ENCODE measurements at places on chromosomes 13 and 19.
A peak's percentile ranks its signal among the peaks of the same experiment; 100 is the strongest.

DNA sequence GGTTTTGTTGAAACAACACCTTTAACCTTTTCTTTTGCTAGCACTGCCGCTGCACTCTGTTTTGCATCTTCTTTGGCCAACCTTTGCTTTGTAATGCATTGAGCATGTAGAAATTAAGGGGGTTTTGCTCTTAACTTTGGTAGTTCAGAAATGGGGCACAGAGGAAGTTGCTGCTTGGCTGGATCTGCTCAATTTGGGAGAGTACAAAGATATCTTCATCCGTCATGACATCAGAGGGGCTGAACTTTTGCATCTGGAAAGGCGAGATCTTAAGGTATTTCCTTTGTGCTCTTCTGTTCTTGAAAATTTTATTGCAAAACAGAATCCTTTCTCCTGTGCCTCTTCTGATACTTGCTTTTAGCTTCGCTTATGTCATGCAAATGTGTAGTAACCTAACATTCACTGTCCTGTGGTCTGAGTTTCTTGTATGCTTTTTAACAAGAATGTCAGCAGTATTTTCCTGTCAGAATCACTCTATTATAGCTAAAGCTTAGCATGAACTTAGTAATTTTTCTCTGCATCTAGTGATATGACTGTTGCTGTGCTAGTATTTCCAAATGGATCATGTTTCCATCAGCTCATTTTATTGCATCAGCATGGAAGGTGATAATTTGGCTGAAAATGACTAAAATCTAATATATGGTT, 50.7 kb upstream of the AKAP11 start:
- no peak for DNase-seq

- DNase-seq, result no peak
Measured at GRCh38 chr19:7915250-7916102, 846 bp downstream of the TGFBR3L start.

- no peak for DNase-seq
Measured at GRCh38 chr13:99553033-99553432, 51.8 kb downstream of the TM9SF2 start.

GRCh38 chr13:47813718-47814117, 187.4 kb downstream of the SUCLA2 start:
- DNase-seq, result no peak

- DNase-seq, result peak; percentile 64
Measured at GRCh38 chr13:44879452-44880058, 109.7 kb downstream of the NUFIP1 start.

DNA sequence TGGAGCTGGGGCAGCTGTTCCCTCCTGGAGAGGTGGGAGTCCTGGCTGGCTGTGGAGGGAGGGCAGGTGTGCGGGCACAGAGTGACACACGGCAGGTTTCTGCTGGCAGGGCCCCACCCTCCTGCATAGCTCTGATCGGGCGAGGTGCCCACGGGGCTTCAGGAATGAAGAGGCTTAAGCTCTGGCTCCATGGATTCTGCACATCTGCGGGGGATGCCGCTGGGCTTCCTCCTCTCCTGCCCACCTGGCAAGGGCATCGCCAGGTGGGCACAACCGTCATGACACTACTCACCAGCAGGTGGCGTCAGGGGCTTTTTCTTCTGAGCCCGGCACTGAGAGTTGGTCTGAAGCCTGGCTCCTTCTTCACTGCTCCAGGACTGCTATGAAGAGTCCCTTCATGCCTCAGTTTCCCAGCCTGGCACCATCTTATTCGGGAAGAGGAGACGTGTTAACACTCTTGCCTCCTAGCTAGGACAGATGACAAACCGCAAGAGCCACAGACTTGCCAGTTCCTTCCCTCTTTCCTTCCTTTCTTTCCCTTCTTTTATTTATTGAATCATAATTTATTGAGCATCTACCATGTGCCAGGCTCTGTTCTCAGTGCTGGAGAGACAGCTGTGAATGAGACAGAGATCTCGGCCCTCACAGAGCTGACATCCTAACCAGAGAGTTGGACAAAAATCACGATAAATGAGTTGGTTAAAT, 15.2 kb upstream of the PAK4 start:
- DNase-seq, result no peak
